ENCODE measurements at places on chromosomes 4 and X.
A peak's percentile ranks its signal among the peaks of the same experiment; 100 is the strongest.

DNA sequence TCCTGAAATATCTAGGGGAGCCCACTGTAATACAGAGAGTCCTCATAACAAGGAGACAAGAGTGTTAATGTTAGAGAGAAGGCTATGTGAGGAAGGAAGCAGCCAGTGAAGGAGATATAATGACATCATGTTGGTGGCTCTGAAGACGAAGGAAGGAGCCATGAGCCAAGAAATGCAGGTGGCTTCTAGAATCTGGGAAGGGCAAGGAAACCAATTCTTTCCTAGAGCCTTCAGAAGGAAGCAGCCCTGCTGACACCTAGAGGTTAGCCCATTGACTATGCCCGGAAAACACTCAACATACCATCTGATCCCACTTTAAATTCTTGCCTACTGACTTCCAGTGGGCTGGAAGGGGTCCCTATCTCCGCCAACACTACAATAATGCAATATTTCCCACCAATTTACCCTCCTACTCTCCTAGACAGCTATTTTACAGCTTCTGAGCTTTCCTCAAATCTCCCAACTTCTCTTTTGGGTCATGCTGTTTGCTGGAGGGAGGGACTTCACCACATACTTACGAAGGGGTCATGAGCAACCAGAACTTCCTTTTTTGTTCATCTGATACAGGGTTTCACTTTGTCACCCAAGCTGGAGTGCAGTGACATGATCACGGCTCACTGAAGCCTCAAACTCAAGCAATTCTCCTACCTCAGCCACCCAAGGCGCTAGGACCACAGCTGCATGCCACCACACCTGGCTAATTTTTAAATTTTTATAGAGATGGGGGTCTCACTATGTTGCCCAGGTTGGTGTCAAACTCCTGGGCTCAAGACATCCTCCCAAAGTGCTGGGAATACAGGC, 25.2 kb upstream of the G3BP2 start:
- DNase-seq: no peak

DNA sequence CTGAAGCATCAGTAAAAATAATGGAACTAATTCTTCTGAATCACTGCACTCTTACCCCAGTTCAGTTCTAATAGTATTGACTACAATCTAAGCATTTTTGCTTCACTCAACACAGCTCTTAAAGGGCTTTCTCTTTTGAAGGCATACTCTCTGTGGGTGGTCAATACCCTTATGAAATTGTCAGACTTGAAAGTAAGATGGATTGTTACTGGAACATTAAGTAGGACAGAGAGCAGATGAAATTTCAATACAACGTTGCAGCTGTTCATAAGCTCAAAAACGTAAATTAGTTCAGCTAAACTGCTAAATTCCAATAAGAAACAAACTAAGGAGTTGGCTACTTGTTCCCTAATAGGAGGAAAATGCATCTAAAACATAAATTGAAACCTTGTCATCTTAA, 352.3 kb upstream of the TENM3 start:
- no peak for DNase-seq

DNA sequence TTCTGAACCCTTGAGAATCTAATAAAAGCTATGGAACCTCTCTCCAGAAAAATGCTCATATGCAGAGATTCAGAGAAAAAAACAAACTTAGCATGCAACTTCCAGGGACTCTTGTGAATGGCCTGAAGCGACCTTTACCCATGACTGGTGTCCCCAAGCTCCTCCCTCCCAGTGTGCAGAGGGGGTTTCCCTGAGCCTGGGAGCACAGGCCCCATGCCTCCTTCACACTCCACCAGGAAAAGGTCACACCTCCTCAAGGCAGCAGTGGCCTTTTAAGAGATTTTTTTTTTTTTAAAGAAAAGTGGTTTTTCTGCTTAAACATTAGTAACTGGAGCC, 13.3 kb upstream of the UBA6 start:
- no peak for DNase-seq

- peak; percentile 34 for DNase-seq
Measured at GRCh38 chr4:99811850-99812249, 4.8 kb upstream of the DAPP1 start.

GRCh38 chr4:183610613-183611012, 48.4 kb downstream of the RWDD4 start:
- DNase-seq: no peak

- DNase-seq: no peak
Measured at GRCh38 chr4:95548738-95549245, at the start of gene UNC5C. Gene UNC5C (minus strand): TSS chr4:95548973.

GRCh38 chr4:5842456-5842855, 50.4 kb downstream of the CRMP1 start:
- DNase-seq: no peak

DNA sequence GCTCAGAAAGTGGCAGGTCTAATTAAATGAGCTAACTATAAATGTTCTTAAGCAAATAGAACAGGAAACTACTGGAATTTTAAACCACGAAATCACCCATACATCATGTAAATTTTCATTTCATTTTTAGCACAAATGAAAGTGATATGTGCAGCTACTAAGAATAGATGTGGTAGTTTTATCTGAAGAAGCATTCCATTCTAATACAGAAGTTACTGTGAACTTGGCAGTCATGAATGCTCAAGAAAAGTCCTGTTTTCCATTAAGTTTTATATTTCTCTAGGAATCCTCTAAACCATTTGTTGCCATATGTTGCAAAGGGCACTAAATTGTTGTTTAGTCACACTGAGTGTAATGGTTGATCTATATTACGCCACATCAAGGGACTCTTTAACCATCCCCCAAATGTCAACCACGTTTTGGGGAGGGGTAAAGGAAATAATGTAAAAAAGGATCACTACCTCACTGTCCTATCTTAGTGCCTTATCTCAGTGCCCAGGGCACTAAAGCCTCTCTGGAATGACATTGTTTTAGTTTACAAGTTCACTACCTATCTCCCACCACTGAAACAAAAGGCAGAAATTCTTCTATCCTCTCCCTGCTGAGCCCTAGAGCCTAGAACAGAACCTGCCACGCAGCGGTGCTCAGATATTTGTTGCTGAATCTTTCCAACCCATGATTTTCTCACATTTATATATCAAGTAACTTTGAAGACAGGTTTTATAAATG, 118.0 kb downstream of the SHISA3 start:
- DNase-seq: peak; percentile 4

DNA sequence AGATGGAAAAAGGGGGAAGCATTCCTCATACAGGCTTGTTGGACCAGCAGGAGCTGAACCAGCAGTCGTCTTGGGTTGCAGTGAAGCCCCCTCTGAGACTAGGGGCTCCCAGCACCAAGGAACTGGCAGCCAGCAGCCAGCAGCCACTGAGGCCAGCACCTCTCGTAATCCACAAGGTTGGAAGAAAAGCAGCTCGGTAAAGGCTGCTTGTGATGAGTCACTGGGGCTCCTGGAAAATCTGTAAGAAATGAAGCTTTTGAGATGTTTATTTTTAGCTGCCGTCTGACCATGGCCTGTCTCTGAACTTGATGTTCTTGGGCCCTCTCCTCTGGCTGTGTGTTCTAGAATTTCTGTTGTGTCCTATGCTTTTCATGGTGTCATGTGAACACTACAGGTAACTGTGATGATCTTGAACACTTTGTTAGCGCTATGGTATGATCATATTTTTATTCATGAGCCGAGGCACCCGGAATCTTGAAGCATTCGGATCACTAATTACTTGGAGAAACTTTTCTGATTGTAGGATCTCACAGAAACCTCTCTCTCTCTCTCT, 18.6 kb downstream of the CLCN4 start:
- no peak for DNase-seq

- DNase-seq: peak; percentile 60
Measured at GRCh38 chr4:186689476-186689875, 34.2 kb downstream of the FAT1 start.

DNA sequence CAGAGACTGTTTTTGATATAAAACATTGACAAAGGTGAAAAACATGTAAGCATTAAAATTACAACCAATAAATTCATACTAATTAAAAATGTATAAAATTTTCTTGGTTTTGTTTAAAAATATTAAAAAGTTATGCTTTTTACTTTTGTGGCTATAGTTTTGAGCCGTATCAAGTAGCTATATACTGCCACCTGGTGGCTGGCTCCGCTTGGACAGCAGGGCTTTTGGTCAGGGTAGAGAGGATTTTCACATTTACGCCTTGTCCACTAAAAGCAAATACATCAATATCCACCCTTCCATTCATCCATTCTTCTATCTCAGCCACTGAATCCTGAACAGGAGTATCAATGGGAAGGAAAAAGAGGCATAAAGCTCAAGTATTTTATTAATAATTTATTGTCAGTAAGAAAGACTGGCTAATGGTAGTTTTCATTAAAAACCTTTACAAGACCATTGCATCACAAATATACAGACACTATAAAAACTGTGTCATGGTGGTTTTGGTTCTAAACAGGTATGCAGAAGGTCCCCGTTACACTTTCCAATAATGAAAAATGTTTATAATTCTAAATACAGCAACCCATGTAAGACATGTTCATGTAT, 32.1 kb upstream of the MTNR1A start:
- DNase-seq: peak; percentile 41

- no peak for DNase-seq
Measured at GRCh38 chrX:138917781-138918180, 206.3 kb upstream of the FGF13 start.

DNA sequence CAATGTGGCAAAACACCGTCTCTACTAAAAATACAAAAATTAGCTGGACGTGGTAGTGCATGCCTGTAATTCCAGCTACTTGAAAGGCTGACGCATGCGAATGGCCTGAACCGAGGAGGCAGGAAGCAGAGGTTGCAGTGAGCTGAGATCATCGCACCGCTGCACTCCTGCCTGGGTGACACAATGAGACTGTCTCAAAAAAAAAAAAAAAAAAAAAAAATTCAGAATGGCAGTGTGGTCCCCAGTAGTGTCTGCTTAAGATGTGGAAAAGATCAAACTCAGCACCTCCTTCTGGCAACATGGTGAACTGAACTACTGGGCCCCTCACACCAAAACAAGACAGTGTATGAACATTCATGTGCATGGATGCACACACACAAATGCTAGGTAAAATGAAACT, 32.2 kb downstream of the SMS start:
- DNase-seq: no peak

DNA sequence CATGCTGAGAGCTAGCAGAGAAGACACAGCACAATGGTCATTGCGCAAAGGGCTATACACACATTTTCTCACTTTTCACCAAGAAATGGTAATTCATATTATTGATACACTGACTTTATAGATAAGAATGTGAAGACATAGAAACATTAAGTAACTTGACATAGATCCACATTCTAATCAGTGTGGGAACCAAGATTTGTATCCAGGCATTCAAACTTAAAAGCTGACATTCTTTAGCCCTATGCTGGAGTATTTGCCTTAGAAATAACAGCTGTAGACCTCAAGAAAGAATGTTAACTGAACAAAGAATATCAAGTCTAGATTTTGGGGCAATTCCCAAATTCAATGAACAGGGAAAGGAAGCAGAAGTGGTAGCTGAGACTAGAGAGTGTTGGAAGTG, 384.8 kb downstream of the IL15 start:
- DNase-seq: no peak

GRCh38 chr4:123163501-123163900, 233.1 kb upstream of the SPRY1 start:
- no peak for DNase-seq

- no peak for DNase-seq
Measured at GRCh38 chrX:120839491-120839890, 36.2 kb downstream of the CT47B1 start.

GRCh38 chrX:71565474-71566041, 12.7 kb upstream of the GCNA start:
- DNase-seq: no peak

- DNase-seq: no peak
Measured at GRCh38 chrX:136086521-136086920, 60.8 kb upstream of the FHL1 start.

DNA sequence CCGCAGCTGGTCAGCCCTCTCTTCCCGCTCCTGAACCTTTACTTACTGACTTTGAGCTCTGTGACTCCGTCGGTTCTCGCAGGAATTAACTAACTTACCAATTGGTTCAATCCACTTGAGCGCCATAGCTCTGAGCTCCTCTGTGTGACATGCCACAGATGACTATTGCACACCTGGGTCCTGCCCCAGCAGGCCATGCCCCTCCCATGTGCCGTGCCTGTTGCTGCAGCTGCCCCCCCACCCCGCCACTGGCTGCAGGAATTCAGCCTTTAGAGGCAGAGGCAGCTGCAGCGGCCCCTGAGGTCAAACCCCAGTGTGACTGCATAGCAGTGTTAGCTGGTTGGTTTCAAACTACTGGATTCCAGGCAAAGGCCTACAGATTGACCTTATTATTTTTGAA, 70.6 kb downstream of the MTMR1 start:
- no peak for DNase-seq

DNA sequence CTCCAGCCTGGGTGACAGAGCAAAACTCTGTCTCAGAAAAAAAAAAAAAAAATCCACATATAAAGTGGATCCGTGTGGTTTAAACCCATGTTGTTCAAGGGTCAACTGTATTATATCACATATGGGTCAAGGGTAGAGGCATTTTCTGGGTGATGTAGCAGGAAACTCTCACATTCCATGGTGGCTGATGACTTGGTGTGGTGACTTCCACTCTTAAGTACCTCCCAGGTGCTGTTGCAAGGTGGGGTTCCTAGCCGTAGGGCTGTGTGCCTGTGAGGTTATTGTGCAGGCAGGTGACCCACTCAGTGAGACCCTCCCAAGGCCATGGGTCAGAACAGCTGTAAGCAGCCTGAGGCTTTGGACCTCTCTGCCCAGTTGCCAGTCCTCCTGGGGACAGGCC, 17.0 kb downstream of the ELF4 start:
- no peak for DNase-seq

- DNase-seq: no peak
Measured at GRCh38 chrX:3738509-3738908, 25.1 kb upstream of the PRKX start.

- DNase-seq: no peak
Measured at GRCh38 chrX:134909261-134909660, 81.5 kb upstream of the SMIM10 start.

DNA sequence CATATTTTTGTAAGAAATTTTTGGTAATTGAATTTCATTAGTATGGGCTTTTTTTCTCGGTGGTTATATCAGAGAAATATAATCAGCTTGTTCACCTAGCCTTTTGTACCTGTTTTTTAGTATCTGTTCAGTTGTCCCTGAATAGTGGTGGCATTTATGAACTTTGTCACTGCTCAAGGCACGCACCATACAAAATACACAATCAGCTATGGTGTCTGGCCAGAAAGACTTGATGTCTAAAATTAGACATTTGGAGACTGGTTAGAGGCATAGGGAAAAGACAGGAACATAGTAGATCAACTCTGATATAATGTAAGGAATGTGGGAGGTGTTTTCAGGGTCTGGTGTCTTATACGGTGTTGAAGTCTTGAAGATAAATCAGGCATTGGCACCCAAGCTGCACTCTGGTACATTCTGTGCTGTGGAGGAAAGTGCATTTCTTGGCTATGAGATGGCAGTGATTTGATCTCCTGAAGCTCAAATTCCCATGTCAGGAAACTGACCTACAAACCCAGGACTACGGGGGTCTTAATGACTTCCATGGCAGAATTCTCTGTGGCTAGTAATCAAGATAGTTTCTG, 3.6 kb downstream of the ART3 start:
- no peak for DNase-seq

- DNase-seq: no peak
Measured at GRCh38 chr4:46818604-46819003, 90.4 kb downstream of the COX7B2 start.

GRCh38 chr4:65670331-65671031, at the start of gene EPHA5:
Gene EPHA5 (minus strand): TSS chr4:65670489. CDS start chr4:65669742, 747 bp downstream.
- DNase-seq: peak; percentile 39
